ENCODE measurements at places on chromosomes 1 and 21.

DNA sequence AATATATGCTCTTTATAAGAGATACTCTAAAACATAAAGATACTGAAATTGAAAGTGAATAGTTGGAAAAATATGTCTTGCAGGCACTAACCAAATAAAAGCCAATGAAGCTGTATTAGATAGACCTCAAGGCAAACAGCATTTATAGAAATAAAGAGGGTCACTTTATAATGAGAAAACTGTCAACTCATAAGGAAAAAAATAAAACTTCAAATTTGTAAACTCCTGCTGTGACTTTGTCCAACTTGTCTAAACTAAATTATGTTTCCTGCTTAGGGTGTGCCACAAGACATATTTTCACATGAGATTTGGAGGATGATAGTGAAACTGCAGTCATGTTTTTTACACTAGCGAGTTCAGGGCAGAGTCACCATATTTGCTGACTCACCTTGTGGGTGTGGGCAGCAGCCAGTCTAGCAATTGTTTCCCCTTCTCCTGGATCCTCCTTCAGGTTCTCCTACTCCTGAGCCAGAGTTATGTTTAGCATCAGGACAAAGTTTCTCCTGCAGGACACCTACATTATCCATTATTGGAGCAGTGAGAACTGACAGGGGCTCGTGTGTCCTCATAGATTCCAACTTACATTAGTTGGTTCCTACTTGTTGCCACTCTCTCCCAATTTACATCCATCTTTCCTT is 43.8 kb downstream of the CD53 start:
- no peak for DNase-seq

DNA sequence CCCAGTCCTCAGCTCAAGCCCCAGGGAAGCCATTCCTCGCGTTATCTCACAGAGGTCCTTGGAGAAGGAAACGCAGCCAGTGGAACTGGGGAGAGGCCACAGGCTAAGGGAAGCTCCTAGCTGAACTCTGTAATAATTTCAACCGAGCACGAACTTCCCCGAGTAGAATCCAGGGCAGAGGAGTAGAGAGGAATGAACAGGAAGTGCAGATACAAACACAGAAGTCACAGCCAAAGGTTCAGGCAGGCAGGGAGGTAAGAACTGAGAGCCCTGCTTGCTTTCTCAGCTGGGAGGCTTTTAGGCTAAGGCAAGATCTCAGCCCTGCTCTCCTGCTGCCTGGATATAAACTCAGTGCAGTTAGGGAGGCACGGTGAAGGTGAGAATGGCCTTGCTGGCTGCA is 23.7 kb downstream of the WARS2 start:
- no peak for DNase-seq

- DNase-seq, result no peak
Observed at GRCh38 chr1:54403808-54404261, 2.4 kb downstream of the SSBP3 start.

DNA sequence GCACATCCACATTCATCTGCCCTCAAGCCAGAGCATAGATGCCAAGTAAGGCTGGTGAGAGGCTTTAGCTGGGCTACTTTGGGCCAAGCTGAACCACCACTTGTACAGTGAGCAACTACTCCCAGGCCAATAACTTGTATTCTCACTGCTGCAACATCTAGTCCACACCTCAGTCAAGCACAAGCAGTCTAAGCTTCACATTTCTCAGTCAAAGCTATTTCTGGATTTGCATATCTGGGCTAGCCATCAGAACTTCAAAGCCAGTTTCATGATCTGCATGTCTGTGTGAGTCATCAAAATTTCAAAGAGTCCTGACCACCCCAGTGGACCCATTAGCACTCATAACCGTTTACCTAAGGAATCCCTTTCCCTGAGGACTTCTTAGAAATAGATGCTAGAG is 77.7 kb upstream of the DIRAS3 start:
- DNase-seq, result no peak

- DNase-seq, result no peak
Observed at GRCh38 chr1:185369786-185370185, 52.7 kb upstream of the IVNS1ABP start.

DNA sequence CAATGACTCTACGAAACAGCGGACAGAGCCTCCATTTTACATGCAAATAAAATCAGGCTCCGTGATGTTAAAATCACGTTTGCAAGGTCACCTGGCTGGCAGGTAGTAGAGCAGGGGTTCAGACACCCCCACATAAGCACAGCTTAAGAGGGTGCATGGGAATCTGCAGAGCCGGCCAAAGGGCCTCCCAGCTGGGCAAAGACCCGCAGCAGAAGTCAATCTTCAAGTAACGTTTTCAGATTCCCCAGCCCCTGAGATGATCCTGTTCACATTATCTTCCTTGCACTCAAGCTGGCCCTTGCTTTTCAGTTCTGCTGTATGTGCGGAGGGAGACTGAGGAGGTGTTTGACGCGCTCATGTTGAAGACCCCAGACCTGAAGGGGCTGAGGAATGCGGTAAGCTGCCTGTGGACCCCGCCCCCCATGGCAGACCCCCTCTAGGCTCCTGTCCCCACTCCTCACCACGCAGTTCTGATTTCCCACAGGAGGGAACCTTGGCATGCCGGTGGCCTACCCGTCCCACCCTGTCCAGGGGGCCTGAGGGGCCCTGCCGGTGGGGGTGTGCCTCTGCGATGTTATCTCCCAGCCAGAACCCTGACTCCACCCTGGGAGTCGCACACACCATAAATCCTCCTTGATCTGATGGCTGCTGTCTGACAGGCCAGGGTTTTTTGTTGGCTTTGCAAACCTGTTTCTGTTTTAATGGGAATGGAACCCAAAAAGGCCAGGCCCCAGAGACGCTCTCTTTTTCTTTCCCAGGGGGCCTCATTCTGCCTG is 28.2 kb downstream of the GRHL3 start:
- no peak for DNase-seq

- no peak for DNase-seq
Observed at GRCh38 chr1:118933051-118933781, 54.9 kb downstream of the TBX15 start.

- DNase-seq, result no peak
Observed at GRCh38 chr1:147177611-147178380, 5.5 kb upstream of the PRKAB2 start.

DNA sequence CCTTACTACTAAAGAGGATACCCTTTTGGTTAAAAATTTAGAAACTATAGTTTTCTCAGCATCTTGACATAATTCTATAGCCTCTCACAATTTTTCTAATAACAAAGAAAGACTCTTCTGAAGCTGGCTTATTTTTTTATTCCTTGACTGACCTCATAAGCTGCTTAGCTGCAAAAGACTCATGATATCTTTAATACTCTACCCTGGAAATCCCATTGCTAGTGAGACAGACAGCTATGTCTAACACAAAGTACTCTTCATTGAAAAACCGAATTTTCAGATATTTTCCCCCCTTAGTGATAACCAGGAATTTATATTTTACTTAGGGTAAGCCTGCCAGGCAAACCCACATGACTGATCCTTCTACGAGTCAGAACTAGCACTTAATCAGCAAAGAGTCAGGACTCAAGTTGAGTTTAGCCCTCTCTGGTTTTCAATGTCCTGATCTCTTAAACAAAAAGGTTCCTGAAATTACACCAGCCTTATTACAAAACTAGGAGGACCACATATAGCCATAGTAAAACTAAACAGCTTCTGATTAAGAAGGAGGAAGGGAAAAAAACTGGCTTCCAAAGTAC is 56.9 kb downstream of the ENAH start:
- no peak for DNase-seq

DNA sequence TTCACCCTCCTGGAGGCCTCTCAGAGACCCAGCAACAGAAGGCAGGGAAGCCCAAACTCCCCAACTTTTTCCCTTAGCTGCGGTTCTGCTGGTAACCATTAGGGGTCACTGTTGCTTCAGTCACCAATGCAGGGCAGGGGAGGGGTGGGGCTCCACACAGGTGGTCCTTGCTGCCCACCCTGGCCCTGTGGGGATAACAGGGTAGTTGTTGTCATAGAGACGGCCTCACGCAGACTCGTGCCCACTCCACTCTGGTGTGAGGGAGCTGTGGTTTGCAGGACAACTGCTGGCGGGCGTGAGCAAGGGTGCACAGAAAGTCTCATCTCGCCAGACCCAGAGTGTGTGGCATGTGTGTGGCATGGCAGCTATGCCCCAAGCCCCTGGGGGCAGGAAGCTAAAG is 19.9 kb downstream of the INSRR start:
- no peak for DNase-seq

GRCh38 chr1:28302247-28302646 is 26.6 kb upstream of the MED18 start:
- no peak for DNase-seq

- DNase-seq, result no peak
Observed at GRCh38 chr1:203278082-203278884, 27.0 kb upstream of the BTG2 start.

DNA sequence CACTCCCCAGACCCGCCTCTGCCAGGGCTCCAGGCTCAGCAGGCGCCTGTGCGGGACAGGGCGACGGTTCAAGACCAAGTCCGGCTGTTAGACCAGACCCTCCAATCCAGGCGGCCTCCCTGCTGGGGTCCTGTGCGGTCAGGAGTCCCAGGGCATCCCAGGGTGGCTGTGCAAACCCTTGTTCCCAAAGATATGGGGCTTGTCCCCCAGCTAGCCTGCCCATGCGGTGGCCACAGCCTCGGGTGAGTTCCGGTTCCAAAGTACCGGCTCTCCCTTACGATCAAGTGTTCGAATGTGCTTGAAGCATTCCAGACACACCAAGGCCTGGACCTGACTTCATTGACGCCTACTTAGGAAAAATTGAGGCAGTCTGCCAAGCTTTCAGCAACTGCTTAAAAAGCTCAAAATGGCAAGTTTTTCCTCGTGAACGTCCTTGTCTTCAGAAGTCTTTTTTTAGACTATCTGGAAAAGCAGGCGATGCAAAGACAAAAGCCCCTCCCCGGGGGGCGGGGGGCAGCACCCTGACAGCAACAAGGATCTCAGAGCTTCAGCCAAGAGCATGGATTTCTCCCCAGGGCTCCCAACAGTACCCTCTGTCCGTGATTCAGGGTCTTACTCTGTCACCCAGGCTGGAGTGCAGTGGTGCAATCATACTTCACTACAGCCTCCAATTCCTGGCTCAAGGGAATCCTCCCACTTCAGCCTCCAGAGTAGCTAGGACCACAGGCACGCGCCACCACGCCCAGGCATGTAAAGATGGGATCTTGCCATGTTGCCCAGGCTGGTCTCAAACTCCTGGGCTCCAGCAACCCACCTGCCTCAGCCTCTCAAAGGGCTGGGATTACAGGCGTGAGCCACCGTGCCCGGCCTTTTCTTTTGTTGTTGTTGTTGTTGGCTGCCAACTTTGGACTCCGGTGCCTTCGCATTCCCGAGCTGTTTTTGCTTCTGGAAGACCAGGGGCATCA is 2.3 kb downstream of the FAAP20 start:
- DNase-seq, result no peak

DNA sequence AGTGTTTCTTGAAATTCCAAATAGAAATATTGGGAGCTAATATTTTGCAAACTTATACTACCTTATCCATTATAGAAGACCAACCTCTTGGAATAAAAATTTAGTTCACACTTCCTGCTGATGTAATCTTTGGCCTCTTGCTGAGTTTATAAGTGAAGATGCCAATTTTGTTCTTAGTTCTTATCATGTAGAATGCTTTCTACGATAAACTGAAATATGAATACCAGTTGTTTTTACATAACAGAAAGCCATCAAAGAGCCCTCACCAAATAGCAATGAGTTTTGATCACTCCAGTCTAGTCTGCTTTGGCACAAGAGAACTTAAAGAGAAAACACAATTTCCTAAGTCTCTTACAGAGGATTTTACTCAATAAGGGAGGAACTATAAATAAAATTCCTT is 89.5 kb downstream of the DENND1B start:
- no peak for DNase-seq

- no peak for DNase-seq
Observed at GRCh38 chr1:94063379-94063778, 57.6 kb downstream of the ABCA4 start.

DNA sequence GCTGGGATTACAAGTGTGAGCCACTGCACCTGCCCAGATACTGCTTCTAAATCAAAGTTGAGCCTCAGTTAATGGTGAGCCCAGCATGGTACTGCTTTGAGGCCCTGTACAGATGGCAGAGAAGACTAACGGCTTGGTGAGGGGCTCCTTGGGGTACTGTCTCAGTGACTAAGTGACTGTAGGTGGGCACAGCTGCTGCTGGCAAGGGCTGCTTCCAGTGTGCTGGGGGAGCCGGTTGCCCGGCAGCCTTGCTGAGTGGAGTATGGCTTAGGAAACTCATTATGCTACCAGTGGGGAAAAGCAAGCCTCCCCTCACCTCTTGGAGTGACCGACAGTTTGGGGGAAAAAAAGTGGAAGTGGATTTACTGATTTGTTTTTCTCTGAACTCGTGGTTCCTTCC is 23.6 kb upstream of the ARHGEF10L start:
- DNase-seq, result no peak

DNA sequence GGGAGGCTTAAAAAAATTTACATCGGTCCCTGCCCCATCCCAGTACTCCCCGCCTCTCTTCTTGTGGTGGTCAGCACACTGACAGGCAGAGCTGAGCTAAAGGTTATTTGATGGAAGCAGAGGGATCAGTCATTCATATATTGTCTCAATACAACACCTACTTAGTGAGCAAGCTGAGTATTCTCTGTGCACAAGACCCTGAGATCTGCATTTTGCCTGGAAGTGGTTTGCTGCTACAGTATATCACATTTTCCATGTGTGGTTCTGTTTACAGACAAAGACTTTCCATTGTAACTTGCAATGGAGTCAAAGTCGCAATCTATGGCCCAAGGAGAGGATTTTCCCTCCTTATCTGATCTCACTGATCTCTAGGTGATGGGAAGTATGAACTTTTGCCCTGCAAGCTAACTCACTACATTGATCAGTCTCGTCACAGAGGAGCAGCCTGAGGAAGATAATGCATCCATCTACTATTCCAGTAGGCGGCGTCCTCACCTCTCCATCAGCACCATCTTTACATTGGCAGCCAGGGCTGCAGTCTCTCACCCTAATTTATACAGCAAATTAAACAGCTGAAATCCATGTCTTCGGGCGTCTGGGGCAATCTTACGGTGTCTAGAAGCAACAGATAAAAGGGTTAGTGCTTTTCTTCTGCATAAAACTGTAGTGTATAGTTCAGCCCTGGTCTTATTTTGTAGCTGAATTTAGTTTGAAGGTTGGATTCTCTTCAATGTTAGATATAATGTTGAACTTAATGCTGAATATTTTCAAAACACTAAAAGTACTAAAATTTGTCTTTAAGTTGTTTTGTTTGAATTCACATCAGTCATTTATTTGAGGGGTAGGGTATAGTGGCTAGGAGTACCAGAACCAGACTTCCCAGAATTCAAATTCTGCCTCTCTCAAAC is 3.2 kb upstream of the TRAF5 start:
- no peak for DNase-seq

- no peak for DNase-seq
Observed at GRCh38 chr1:225446595-225446960, 18.7 kb upstream of the LBR start.

- no peak for DNase-seq
Observed at GRCh38 chr1:242402956-242403355, 121.5 kb downstream of the PLD5 start.

DNA sequence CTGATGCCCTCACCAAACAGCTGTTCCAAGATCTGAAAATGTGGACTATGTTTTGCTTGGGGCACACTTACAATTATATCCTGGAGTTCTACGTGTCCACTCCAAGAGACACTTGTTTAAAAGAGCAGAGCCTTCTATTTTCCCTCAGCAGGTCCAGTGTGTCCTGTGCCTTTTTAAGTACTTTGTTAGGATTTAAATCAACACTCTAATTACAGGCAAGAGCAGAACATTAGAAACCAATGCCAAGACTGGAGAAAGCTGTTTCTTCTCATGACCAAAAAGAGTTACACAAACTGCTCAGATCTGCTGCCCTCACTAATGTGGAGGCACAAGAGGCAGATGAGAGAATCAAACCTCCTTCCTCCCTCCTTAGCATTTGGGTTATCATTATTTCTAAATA is 452.9 kb downstream of the LMO4 start:
- no peak for DNase-seq

- DNase-seq, result no peak
Observed at GRCh38 chr21:35136106-35136505, 87.0 kb upstream of the RUNX1 start.

All from stimulated activated CD8-positive, alpha-beta memory T cell treated with anti-CD3 and anti-CD28 coated beads, Interleukin-12 subunit alpha, Interleukin-12 subunit beta, amount 100 ng/mL, for 4 hours (primary cell).